ENCODE measurements at places on chromosomes 12 and 14.

- DNase-seq, result no peak
Measured at GRCh38 chr14:26204728-26205479, 392.9 kb downstream of the NOVA1 start.

GRCh38 chr12:94149781-94150239 lies 1.4 kb downstream of the PLXNC1 start:
- no peak for DNase-seq

- no peak for DNase-seq
Measured at GRCh38 chr12:72523754-72524153, 251.6 kb downstream of the TRHDE start.

GRCh38 chr14:106235356-106236159 lies 709.2 kb downstream of the TMEM121 start:
- no peak for DNase-seq

DNA sequence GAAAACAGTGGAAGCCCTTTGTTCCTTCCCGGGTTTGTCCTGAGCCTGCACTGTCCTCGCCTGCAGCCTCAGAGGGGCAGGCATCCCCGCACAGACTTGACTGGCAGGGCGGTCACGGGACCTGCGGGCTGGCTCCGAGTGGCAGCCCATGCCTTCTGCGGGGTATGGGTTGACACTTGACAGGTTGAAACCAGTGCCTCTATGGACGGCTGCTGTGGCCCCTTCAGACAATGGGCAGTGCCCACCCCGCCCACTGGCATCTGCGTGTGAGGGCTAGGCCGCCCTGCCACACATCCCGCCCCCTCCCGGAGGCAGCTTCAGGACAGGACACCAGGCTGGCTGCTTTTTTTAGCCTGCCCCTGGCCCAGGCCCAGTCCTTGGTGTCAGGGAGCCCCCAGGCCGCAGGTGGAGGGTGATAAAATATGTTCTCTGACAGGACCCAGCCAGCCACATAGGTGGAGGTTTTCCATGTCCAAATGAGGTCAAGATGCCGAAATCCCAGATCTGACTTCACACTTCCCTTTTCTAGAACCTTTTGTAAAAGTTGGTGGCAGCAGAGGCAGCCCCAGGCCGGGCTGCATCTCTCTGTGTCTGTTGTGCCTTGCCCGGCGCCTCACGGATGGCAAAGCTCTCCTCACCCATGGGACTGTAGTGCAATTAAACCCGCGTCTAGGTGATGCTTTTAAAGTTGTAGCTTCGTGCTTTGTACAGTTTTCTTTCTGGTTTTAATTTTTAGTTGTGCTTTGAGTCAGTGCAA lies 10.0 kb downstream of the ANKRD9 start:
- no peak for DNase-seq

Data from activated T-cell treated with anti-CD3 and anti-CD28 coated beads for 48 hours (primary cell).